ENCODE measurements at places on chromosomes 5 and 9.

DNA sequence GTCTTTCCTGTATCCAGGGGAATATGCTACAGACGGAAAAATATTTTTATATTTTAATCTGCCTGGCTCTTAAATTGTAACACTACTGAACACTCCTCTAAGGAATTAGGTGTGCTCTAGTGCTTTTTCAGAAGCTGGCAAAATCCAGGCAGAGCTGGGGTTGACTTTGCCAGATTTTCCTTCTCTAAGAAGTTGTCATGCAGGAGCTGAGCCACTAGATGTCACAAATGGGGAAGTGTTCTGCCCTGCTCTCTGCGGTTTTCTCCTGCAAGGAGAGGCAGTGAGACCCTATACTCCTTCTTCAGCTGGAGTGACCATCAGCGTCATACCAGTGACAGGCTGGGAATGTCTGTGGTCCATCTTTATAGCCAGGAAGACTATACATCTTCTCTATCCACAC, 112.5 kb downstream of the HAPLN1 start:
- no peak for DNase-seq

- DNase-seq = no peak
These were observed 2.8 kb upstream of the CDK7 start for GRCh38 chr5:69231851-69232250.

GRCh38 chr5:121968910-121969607, 7.3 kb downstream of the SRFBP1 start:
- DNase-seq = no peak

DNA sequence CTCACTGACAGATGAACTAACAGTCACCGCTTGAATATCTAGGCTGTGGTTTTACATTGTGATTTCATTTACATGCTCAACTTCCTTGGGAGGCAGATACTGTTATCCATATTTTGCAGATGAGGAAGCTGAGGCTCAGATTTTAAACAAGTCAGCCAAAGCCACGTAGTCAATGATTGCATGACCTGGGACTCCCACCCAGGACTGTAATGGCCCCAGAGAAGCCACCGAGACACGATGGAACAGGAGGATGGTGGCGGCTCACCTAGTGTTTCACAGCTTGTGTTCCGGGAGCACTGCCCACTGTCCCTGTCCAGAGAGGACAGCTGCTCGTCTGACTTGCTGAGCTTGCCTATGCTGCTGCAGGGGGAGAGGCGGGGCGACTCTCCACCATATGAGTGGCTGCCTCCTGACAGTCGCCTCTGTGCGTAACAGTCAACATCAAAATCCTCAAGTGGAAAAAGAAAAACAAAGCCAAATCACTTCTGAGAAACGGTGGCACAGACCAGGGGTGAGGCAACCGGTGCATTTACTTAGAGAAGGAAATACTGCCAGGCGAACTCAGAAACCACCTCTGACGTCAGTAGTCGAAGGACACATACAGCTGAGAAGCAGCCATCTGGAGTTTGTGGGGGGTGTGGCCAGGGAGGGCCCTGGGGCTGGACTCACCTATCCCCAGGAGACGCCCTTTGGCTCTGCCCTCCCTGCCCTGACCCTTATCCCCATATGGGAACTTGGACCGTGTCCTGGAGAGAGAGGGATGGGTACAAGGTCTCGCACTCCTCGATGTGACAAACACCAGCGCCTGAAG, 82.5 kb downstream of the PRRT1B start:
- peak; percentile 69 for DNase-seq

GRCh38 chr9:109168170-109168569, 1.1 kb upstream of the FRRS1L start:
- DNase-seq = no peak

- no peak for DNase-seq
These were observed 91.1 kb downstream of the TLR4 start for GRCh38 chr9:117795271-117795670.

- DNase-seq = no peak
These were observed 47.8 kb upstream of the TMED7 start for GRCh38 chr5:115673596-115673995.

DNA sequence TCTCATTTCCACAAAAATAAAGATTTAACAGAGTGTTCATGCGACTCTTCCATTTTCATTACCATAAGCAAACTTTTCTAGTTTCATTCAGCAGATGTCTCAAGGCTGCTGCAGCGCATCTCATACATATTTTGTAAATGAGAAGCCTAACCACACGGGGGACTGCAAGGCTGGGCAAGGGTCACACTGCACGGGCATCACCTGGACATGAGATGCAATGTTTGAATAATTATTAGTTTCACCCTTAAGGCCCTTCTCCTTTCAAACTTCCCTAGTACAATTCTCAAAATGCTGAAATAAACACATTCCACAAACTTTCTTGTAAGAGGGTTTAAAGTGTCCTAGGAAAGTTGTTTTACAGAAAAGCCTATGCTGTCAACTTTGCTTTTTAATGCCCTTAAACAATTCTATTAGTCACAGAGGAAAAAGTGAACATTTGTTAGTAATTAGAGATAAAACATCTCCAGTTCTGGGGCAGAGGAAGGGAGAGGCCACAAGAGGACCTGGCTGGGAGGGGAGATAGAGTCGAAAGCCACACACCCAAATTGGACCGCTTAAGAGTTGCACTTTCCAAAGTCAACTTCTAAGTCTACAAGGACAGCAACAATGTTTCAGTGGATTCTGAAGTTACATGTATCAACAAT, 1.3 kb downstream of the DENND1A start:
- no peak for DNase-seq

DNA sequence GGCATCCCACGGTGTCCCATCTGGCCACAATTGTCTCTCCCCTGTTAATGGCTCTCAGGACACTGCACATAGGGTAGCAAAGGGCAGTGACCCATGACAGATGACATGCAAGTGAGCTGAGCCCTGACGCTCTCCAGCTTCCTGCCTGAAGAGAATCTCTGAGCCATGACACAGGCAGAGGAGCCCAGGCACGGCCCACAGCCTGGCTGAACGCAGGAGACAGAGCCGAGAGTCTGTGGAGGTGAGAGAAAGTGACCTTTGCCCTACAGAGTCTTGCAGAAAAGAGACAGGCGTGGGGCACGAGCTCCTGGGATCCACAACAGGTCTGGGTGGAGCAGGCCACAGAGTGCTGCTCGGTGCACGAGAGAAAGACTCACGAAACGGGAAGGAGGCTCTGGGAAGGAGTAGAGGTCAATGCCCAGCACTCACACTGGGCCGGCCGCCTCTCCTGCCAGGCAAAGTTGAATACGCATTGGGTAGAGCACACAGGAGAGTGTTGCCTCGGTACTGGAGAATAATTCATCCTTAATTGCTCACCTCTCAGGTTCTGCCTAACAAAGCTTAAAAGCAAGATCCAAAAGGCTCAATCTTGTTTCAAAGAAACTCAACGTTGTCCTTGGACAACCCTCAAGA, 90.3 kb downstream of the MRPL36 start:
- no peak for DNase-seq

GRCh38 chr9:18703151-18703900, 229.4 kb downstream of the ADAMTSL1 start:
- DNase-seq = no peak
